Activated T-helper 2 cell treated with anti-CD3 and anti-CD28 coated beads, Interferon-gamma antibody, Interleukin-2, Interleukin-4, amounts not matched to agents 10 μg/mL and 5 μg/mL and 100 μg/mL, durations not matched to agents 14 hours and 24 hours and 36 hours (primary cell): ENCODE measurements at places on chromosomes 1 and 21. TPM values are rescaled to one million over a fixed set of nuclear protein-coding genes. Genes with fewer than 3 reads are reported as not detected.
A peak's percentile ranks its signal among the peaks of the same experiment; 100 is the strongest.

DNA sequence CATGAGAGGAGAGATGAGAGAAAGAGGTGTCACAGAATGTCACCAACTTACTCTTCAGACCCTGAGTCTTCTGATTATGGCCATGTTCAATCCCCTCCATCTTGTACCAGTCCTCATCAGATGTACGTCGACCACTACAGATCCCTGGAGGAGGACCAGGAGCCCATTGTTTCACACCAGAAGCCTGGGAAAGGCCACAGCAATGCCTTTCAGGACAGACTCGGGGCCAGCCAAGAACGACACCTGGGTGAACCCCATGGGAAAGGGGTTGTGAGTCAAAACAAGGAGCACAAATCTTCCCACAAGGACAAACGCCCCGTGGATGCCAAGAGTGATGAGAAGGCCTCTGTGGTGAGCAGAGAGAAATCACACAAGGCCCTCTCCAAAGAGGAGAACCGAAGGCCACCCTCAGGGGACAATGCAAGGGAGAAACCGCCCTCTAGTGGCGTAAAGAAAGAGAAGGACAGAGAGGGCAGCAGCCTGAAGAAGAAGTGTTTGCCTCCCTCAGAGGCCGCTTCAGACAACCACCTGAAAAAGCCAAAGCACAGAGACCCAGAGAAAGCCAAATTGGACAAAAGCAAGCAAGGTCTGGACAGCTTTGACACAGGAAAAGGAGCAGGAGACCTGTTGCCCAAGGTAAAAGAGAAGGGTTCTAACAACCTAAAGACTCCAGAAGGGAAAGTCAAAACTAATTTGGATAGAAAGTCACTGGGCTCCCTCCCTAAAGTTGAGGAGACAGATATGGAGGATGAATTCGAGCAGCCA is 8.0 kb downstream of the ELOA start:
- DNase-seq: peak; percentile 11

GRCh38 chr1:31859719-31860118 is 43.9 kb upstream of the SPOCD1 start:
- DNase-seq: no peak

DNA sequence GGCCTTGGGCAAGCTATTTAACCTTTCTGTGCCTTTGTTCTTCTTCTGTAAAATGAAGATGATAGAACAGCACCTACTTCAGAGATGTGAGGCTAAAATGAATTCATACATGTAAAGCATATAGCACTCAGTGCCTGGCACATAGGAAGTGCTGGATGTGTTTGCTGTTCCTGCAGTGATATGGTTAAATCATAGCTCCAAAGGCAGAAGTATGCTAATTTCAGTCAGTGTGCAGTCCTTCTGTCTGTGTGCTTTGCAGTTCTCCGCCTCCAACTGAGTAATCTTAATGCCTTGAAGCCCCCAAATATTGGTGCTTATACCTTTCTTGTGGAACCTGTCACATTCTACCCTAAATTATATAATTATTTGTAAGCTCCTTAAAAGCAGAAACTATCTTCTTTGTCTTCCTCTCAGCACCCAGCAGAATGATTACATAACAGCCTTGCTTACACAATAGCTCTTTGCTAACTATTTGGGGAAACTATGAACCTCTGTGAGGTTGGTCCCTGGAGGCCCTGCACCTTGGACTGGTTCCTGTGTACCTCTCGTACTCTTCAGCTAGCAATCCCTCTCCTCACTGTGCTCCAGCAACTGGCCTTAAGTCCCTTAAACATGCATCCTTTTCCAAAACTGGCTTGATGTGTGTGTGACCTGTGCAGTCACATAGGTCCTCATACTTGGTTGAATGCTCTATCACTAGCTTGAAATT is 57.0 kb upstream of the CACYBP start:
- DNase-seq: no peak

- DNase-seq: no peak
Measured at GRCh38 chr1:70211541-70211940, 6.2 kb upstream of the LRRC40 start.

- no peak for DNase-seq
Measured at GRCh38 chr1:148010527-148010926, 82.3 kb downstream of the GPR89B start.

GRCh38 chr1:116508984-116509980 is 61.5 kb downstream of the CD58 start:
- DNase-seq: no peak

DNA sequence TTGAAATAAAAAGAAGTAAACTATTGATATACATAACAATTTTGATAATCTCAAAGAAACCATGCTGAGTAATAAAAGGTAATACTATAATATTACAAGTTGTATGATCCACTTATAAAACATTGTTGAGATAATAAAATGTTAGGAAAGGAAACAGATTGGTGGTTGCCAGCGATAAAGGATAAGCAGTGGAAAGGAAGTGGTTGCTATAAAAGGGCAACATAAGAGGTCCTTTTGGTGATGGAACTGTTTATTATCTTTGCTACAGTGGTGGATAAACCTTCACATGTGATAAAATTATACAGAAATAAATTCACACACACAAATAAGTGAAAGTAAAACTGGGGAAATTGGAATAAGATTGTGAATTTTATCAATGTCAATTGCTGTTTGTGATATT is 15.1 kb downstream of the OR6F1 start:
- DNase-seq: no peak

Gene SERPINC1
- 0.16 TPM in 1 of 2 replicates, not detected in the other for total RNA-seq

Gene UBXN10
- total RNA-seq: 0.32 and 0.39 TPM in 2 replicates

Gene OR2T11
- not detected in 2 replicates for total RNA-seq
